ENCODE measurements at places on chromosomes 12 and 14.

- DNase-seq = no peak
These were observed 210.3 kb downstream of the TMTC2 start for GRCh38 chr12:82896979-82897378.

- no peak for DNase-seq
These were observed 93.5 kb upstream of the ETV6 start for GRCh38 chr12:11555743-11556625.

DNA sequence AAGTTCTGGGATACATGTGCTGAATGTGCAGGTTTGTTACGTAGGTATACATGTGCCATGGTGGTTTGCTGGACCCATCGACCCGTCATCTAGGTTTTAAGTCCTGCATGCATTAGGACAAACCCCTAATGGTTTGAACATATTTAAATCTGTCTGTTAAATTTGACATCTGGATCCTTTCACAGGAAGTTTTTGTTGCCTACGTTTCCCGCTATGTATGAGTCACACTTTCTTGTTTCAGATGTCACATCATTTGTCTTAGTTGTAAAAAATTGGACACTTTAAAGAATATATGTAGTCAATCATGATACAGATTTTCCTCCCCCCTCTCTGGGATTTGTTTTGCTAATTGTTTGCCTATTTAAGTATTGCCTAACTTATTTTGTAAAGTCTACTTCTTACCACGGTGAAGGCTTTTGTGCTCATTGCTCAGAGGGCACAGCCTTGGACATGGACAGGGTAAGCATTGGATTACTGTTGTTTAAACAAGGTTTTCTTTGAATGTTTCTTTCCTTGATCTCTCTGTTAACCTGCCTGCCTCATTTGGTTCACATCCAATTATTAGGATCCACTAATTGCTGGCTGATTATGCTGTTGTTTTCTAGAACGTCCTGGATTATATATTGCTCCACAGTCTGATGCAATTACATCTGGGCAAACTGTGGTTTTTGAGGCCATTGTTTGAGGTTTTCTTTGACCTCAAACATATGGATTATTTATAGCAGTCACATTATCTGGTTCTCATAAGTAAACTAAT lies 1441.4 kb downstream of the AACS start:
- no peak for DNase-seq

- DNase-seq = no peak
These were observed 134.2 kb downstream of the SYNE2 start for GRCh38 chr14:63986789-63987533.

GRCh38 chr12:95994476-95994875 lies 1.7 kb downstream of the HAL start:
- DNase-seq = no peak

GRCh38 chr14:74507840-74508239 lies 14.3 kb downstream of the ISCA2 start:
- DNase-seq = no peak

DNA sequence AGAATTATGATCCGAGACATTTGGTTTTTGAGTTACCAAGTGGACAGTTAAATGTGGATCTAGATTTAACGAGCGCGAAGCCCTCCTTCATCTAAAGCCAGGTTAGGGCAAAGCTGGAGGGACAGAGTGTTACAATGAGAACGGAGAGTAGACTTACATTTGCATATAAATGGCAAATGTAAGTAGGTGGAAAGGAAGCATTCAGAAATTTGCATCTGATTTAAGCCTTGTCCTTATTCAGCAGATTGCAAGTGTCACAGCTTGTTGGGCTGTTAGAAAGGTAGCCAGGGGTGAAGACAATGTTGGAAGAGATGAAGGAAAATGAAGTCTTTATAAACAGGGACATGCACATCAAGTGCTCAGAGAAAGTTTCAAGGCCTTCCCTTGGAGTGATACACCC lies 806.2 kb downstream of the GALC start:
- DNase-seq = no peak

GRCh38 chr12:117126335-117126734 lies 27.1 kb upstream of the TESC start:
- DNase-seq = no peak

GRCh38 chr12:102963796-102964195 lies 6.3 kb downstream of the ASCL1 start:
- no peak for DNase-seq

DNA sequence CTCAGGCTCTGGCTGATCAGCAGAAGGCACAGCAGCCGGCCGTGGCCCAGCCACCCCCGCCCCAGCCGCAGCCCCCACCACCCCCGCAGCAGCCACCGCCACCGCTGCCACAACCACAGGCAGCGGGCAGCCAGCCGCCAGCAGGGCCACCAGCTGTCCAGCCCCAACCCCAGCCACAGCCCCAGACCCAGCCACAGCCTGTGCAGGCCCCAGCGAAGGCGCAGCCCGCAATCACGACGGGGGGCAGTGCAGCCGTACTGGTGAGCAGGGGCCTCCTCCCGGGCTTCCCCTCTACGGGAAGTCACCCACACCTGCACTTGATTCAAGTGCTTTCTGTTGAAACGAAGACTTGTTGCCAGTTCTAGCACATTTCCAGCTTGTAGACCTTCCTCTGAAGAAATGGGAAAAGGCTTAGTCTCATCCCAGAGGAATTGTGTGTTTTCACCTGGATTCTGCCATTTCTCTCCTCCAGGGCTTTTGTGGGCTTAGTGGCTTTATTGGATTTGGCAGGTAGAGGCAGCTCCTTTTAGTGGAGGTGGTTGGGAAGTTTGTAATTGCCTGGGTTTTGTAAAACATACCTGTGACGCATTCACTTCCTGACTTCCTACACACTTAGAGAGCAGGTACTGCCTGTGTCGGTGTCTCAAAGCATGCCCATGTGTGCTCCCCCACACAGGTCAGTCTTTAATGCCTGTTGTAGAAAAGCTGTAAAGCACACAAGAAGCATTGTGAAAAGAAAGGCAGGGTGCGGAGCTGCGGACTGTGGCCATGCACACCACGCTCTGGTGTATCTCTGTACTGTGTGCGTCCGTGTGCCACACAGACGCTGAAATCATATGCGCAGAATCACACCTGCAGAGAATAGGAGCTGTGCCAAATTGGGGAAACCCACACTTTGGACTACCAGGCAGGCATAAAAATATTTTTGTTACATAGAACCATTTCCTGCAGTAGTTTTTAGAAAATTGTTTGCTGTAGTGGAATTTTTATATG lies 90.5 kb downstream of the DDX51 start:
- DNase-seq = no peak

GRCh38 chr14:74935360-74935680 lies 12.3 kb upstream of the RPS6KL1 start:
- no peak for DNase-seq

GRCh38 chr14:75995372-75996041 lies 9.9 kb downstream of the IFT43 start:
- DNase-seq = no peak

GRCh38 chr12:13595536-13596443 lies 385.6 kb downstream of the GRIN2B start:
- DNase-seq = no peak

- DNase-seq = no peak
These were observed 24.4 kb upstream of the KITLG start for GRCh38 chr12:88604646-88605045.
